ENCODE measurements at places on chromosomes 2 and 18. TPM values are rescaled to one million over a fixed set of nuclear protein-coding genes. Genes with fewer than 3 reads are reported as not detected.

The GALR1 gene
- not detected for total RNA-seq

The FLACC1 gene
- 0.75 TPM for total RNA-seq

The SP140 gene
- 0.58 TPM for total RNA-seq

The INSIG2 gene
- 54.8 TPM for total RNA-seq

All from PC-9 (cell line).